ENCODE measurements at places on chromosomes 1 and 21.

GRCh38 chr1:36095760-36096405 lies 7.2 kb downstream of the ADPRS start:
- DNase-seq = peak; percentile 51

- no peak for DNase-seq
Observed at GRCh38 chr1:183887826-183888819, 83.2 kb downstream of the RGL1 start.

- DNase-seq = peak; percentile 16
Observed at GRCh38 chr1:168343566-168343965, 62.9 kb downstream of the TBX19 start.

- DNase-seq = no peak
Observed at GRCh38 chr1:235882816-235883215, 16.1 kb upstream of the LYST start.

- DNase-seq = no peak
Observed at GRCh38 chr1:220151454-220151853, 57.5 kb downstream of the IARS2 start.

GRCh38 chr1:180083164-180083563 lies 71.5 kb upstream of the QSOX1 start:
- no peak for DNase-seq

GRCh38 chr1:28135371-28136168 lies 40.9 kb downstream of the PTAFR start:
- peak; percentile 80 for DNase-seq

DNA sequence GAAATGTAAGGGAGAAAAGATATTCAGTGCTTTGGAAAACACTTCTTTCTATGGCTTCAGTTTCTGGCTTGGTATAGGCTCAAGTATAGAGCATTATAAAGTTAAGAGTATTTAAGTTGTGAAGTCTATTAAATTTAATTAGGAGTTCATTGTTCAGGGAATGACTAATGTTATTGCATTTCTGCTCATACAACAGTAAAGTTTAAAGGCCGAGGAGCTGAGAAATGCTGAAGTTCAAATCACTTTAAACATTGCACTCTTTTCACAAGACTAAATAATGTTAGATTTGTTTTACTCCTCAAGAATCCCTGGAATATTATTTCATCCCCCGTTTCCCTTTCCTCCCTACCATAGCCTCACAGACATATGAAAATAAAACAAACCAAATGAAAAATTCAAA lies 30.1 kb downstream of the RGS5 start:
- no peak for DNase-seq

GRCh38 chr1:229164836-229165735 lies 105.8 kb upstream of the RAB4A start:
- no peak for DNase-seq

DNA sequence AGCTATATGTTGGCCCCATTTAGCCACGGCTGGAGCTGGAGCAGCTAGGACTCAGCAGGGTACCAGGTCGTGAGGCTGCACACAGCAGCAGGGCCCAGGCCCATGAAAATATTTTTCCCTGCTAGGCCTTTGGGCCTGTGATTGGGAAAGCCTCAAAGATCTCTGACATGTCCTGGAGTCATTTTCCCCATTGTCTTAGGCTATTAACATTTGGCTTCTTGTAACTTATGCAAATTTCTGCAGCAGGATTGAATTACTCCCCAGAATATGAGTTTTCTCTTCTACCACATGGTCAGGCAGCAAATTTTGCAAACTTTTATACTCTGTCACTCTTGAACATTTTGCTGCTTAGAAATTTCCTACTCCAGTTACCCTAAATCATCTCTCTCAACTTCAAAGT lies 11.2 kb downstream of the CFHR2 start:
- no peak for DNase-seq

- no peak for DNase-seq
Observed at GRCh38 chr21:15688016-15688415, 41.8 kb upstream of the USP25 start.

GRCh38 chr1:17161137-17161740 lies 42.0 kb upstream of the PADI2 start:
- peak; percentile 47 for DNase-seq

DNA sequence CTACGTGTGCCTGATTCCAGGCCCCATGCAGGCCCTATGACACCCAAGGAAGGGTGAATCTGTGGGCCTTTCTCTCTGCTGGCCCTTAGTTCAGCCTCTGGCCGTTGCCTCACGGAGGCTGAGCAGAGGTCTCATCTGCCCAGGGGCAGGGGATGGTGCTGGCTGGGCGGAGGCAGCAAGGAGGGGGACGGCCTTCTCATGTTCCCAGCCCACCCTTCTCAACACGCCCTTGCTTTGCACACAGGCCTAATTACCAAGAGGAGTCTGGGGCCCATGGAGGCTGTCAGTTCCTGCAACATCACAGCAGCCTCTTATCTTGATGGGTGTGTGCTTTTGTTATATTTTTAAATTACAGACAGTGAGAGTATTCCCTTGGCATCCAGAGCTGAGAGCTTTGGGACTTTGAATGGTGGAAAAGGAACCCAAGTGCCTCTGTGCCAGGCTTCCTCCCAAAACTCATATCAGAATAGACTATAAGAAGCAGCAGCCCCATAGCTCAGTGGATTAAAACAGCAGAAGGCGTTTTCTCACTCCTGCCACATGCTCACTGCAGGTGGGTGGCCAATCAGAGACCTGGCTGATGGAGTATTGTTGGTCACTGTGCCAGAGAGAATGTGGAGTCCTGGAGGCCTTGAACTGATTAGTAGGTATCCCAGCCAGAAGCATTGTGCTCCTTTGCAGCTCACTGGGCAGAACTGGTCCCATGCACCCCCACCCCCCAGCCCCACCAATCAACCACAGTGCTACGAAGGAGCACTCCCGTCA lies 164.9 kb downstream of the CAMTA1 start:
- DNase-seq = no peak

GRCh38 chr21:35475009-35475408 lies 425.9 kb upstream of the RUNX1 start:
- peak; percentile 50 for DNase-seq

- DNase-seq = peak; percentile 79
Observed at GRCh38 chr1:40877698-40878097, 15.5 kb upstream of the CITED4 start.

DNA sequence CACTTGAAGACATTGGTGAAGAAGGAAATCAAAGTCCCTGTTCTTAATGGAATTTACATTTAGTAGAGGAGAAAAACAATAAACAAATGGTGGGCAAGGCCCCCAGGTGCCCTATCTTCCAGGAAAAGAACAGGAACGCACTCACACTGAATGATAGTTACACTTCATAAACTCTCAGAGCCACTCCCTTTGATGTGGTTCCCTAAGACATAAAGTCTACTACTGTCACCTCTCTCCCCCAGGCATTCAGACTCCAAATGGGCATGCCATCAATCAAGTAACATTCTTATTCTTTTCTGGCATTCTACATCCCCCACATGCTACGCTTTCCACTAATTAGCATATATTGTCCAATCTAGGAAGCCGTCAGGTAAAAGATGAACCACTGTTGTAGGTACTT lies 36.6 kb upstream of the PIGC start:
- DNase-seq = no peak

GRCh38 chr1:183983371-183984105 lies 54.0 kb downstream of the COLGALT2 start:
- no peak for DNase-seq

DNA sequence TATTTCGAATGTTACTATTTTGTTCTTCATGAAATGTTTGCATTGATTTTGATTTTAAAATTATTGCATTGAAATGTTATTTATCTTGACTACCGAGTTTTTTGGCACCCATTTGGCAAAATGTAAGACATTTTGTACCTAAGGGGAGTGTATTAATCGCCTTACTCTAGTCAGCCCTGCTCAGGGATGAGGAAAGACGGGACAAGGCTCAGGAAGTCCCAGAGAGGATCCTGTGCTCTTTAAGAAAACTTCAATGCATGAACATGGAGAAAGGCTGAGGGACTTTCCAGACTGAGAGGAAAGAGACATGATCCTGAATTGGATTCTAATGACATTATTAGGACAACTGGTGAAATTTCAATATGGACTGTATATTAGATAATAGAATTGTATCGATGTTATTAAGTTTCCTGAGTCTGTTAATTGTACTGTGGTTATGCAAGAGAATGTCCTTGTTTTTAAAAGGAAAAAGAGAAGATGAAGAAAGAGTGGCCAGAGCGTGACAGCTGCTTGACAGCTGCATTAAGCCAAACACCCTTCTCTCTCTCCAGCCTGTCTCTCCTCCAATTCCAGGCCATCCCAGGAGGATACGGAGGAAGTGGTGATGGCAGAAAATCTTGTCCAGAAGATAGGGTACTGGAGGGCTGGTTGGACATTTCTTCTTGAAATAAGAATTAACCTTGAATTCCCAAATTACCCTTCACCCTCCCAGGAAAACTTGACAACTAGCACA lies 66.0 kb downstream of the PLEKHA6 start:
- no peak for DNase-seq

DNA sequence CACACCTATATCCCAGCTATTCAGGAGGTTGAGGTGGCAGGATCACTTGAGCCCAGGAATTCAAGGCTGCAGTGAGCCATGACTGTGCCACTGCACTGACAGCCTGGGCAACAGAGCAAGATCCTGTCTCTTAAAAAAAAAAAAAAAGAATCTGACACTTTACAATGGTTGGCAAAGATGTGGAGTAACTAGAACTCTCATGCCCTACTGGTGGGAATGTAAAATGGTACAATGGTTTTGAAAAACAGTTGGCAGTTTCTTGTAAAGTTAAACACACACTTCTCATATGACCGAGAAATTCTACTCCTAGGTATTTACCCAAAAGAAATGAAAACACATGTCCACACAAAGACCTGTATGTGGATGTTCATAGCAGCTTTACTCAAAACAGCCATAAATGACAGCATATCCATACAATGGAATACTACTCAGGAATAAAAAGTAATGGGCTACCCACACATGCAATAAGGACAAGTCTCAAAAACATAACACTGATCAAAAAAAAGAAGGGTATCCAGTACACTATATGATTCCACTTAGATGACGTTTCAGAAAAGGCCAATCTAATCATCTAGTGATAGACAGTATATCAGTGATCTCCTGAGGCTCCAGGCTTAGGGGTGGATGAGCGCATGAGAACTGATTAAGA lies 58.1 kb downstream of the HLCS start:
- no peak for DNase-seq

DNA sequence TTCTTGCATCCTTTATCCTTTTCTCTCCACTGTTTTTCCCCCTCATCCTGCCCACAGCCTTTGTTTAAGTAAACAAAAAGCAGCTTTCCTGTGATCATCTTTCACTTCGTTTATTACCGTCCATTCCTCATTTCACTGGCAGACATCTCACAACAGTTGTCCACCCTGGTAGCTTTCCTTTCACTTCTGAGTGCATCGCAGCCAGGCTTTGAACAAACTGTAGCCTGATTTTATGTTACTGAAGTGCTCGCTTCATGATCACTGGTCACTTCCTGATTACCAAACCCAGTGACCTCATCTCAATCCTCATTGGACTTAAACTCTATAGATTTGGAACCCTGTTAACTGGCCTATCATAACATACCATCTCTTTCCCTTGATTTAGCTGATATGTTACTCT lies 67.7 kb downstream of the SDCCAG8 start:
- no peak for DNase-seq

GRCh38 chr1:16118706-16119105 lies 37.2 kb downstream of the EPHA2 start:
- no peak for DNase-seq

All from NB4 (cell line).